ENCODE measurements at places on chromosomes 1 and 21. TPM values are rescaled to one million over a fixed set of nuclear protein-coding genes. Genes with fewer than 3 reads are reported as not detected.

DNA sequence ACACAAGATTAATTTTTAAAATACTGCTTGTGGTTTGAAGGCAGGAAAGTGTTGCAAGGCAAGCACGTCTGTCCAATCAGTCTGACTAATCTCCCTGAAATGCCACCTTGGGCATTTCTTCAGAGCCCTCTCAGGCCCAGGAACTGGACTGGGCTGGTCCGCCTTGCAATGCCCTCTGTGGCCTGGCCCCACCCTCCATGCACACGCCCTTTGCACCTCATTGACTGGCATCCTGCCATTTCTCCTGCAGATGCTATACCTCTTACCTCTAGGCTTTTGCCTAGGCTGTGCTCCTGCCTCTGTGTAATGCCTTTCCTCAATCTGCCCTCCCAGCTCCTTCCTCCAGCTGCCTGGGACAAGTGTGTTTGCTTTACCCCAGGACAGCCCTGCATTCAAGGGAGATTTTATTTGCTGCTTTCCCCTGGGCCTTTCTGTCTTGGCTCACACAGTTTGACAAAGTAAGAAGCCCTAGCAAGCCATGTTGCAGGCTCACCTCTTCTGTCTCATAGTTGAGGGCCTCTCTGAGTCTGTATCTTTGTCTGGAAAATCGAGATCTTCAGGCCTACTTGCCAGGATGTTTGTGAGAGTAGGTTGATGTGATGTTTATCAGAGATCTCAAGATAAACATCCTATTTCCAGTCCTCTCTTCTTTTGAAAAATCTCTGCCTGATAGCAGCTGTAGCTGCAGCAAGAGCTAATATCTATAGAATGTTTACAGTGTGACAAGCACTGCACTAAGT, 149.2 kb upstream of the JUN start:
- DNase-seq = peak; percentile 72

DNA sequence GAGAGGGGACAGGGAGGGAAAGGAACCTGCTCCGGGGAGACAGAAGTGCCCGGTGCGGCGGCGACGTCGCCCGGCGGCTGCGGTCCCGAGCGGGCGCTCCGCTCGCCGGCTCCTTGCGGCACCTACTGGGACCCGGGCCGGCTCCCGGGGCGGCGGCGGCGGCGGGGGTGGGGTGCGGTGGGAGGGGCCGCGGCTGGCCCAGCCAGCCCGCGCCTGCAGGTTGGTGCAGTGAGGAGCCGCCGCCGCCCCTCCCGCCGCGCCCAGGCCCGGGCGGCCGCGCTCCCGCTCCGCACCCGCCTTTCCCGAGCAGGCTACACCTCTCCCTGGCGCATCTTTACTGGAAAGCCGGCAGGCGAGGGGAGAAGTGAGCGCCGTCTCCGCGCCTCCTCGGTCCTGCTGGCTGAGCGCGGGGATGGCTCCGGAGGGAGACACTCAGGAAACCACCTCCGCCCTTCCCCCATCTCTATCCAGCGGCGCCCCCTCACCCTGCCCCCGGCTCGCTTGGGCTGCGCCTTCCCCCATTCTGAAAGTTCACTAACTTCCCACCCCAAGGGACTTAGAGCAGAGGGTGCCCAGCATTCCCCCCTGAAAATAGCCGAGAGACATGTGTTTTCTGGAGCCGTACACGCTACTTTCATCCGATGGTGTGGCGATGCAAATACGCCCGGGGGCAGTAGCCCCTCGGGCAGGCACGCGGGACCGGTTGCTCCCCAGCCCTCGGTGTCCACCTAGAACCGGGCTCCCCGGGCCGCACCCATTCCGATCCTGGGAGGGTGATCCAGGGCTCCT, at the start of gene PLD5:
TSS of gene PLD5 (minus strand) at position 127 of the 789 bp plus-strand sequence.
- DNase-seq = no peak

Gene TPTE
- 3.7 TPM for total RNA-seq

Gene HES2
- not detected for total RNA-seq

Gene PPIH
- total RNA-seq = 142 TPM

- DNase-seq = peak; percentile 57
Measured at GRCh38 chr1:170929835-170930554, 5.3 kb upstream of the MROH9 start.

DNA sequence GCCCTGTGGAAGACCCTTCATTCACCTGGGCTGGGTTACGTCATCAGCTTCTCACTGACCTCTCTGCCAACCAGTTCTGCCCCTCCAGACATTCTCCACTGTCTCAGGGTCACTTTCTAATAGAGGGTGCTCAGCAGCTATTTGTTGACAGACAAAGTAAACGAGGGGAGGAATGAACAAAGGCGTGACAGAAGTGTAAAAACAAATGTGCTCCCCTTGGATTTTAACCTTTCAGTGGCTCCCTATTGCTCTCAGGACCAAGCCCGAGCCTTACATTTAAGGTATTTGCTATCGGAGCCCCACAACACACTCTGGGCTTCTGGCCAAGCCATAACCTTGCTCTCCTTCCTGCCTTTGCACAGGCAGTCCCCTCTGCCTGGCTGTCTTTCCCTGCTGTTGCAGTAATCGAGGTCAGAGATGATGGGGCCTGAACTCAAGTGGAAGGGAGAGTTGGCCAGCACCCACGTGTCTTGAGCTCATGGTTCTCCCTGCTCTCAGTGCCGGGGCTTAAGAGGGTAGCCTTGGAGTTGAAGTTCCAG, 9.3 kb upstream of the MARCKSL1 start:
- peak; percentile 25 for DNase-seq

DNA sequence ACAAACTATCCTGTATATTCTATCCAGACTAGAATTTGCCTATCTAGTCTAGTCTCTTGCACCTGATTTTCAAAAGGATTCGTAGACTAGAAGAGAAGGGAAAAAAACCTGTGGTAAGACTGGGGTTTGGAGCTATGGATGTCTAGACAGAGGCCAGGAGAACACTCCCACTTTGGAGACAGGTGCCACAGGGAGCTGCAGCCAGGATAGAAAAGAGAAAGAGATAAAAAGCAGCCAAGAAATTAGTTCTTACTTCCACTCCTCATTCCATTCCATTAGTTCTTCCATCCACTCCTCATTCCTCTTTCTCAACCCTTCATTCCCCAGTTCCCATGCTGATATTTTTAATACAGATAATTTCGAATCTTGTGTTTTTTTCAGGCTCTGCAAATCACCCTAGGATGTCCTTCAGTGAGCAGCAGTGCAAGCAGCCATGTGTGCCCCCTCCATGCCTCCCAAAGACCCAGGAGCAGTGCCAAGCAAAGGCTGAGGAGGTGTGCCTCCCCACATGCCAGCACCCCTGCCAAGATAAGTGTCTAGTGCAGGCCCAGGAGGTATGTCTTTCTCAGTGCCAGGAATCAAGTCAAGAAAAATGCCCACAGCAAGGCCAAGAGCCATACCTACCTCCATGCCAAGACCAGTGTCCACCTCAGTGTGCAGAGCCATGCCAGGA, 496 bp downstream of the PRR9 start:
- DNase-seq = no peak

GRCh38 chr1:81559662-81560350, 240.9 kb upstream of the ADGRL2 start:
- no peak for DNase-seq

- DNase-seq = no peak
Measured at GRCh38 chr1:168585191-168585590, 8.8 kb downstream of the XCL1 start.

Gene C4BPA
- total RNA-seq = not detected

DNA sequence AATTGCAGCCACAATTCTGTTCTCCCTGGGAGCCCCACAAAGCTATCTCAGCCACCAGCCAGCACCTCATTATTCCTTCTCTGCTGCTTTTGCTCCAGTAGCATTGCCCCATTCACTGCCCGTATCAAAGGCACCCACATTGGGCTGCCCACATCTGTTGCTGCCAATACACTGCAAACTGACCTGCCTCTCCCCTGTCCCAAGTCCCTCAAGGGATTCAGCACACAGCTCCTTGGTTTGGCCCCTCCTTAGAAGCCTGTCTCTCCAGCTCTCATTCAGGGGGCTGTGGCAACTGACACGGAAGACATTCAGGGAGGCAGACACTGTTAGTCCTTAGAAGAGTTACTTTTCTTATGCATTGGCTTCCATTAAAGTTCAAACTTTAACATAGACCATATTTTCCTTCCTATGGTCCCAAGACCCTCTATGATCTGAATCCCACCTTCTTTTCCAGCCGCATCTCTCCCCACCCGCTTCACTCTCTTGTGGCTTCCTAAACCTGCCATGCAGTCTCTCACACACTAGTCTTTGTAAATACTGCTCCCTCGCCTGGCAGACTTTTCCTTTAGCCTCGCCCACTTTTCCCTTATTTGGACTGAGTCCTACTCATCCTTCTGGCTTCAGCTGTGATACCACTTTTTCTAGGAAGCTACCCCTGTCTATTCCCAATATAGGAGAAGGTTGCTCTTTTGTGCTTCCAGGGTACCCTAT, 19.3 kb upstream of the KLHDC8A start:
- peak; percentile 57 for DNase-seq

Gene SLAMF9
- total RNA-seq = 2.2 TPM

DNA sequence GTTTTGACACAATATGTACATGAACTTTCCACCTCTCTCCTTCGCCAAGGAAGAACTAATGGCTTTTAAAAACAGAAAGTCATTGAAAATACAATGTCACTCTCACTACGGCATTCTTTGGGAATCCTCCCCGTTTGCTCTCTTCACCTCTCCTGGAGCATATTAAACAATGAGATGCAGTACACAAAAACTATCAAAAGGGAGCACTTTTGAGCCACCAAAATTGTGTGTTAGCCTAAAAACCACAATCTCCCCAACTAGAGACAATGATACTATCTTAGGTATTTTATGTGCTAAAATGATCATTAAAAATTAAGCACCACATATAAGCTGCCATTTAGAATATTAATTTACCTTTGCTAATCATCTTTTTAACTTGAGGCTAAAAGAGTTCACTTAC, 425.5 kb downstream of the KCTD3 start:
- DNase-seq = peak; percentile 33

- DNase-seq = no peak
Measured at GRCh38 chr1:214983126-214983869, 99.2 kb upstream of the KCNK2 start.

Gene PDC
- total RNA-seq = not detected

Gene SEMA6C
- 1.1 TPM for total RNA-seq

GRCh38 chr21:43817157-43818086, 28.0 kb downstream of the RRP1 start:
- DNase-seq = no peak

GRCh38 chr1:156320560-156320959, 17.5 kb downstream of the CCT3 start:
- DNase-seq = no peak

Gene KCNJ6
- total RNA-seq = not detected

Gene PADI2
- total RNA-seq = 0.12 TPM

Gene FCRL5
- total RNA-seq = not detected

Gene PALMD
- 0.21 TPM for total RNA-seq

Gene HMGN1
- total RNA-seq = 644 TPM

GRCh38 chr1:30805304-30806003, 47.9 kb upstream of the LAPTM5 start:
- no peak for DNase-seq

Gene FAM72A
- total RNA-seq = 4.5 TPM

- no peak for DNase-seq
Measured at GRCh38 chr1:214050513-214051401, 63.0 kb downstream of the PROX1 start.

GRCh38 chr1:224671076-224671475, 55.0 kb downstream of the CNIH3 start:
- no peak for DNase-seq

DNA sequence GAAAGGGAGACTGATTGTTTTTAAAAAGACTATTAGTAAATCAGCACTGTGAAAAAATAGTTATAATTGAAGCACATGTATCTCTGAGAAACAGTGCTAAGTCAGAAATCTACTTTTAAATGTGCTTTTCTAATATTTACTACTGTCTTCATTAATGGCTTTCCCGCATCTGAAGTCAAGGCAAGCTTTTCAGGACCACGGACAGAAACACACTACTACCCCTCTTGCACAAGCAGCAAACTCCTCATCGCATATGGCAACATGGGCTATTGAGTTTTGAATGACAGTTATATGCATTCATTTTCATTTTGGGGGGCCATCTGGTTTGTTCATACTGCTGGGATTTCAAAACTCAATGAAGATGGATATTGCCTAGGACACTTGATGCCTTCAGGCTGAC, 433.4 kb upstream of the CAMK1G start:
- peak; percentile 30 for DNase-seq

GRCh38 chr1:89260566-89261255, 11.9 kb downstream of the GBP5 start:
- DNase-seq = peak; percentile 4

Gene BEND5
- 1.6 TPM for total RNA-seq

Gene NUDT4B
- total RNA-seq = 6.2 TPM

Gene VWA1
- 0.04 TPM for total RNA-seq

GRCh38 chr1:232344791-232345399, 285.0 kb downstream of the SIPA1L2 start:
- no peak for DNase-seq

- no peak for DNase-seq
Measured at GRCh38 chr1:244035358-244035757, 15.7 kb upstream of the ZBTB18 start.

Gene SPRR1B
- not detected for total RNA-seq

- peak; percentile 16 for DNase-seq
Measured at GRCh38 chr1:167904652-167905130, 9.2 kb downstream of the ADCY10 start.

GRCh38 chr1:39959651-39960333, 4.8 kb downstream of the MFSD2A start:
- no peak for DNase-seq

GRCh38 chr1:14253676-14254075, 344.8 kb upstream of the KAZN start:
- no peak for DNase-seq

Measured in H4 (cell line).